ENCODE measurements at places on chromosomes 4 and X.

- DNase-seq, result peak; percentile 20
Measured at GRCh38 chrX:20857746-20858145, 516.5 kb upstream of the CNKSR2 start.

DNA sequence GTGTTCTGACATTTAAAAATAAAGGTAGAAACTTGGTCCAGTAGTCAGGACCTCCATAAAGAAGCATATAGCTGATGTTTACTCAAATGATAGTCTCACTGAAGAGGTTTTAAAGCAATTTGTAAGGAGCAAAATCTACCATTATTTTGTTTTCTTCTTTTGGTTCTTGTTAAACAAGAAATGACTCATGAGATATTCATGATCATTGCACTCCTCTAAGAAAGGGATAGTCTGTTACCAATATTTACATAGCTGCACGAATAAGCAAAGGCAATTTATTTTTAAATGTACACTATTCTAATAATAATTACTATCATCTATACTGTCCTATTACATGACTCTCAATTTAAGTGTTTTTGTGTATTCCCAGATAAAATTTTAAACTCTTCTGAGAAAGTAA, 397.9 kb downstream of the FAM47B start:
- no peak for DNase-seq

DNA sequence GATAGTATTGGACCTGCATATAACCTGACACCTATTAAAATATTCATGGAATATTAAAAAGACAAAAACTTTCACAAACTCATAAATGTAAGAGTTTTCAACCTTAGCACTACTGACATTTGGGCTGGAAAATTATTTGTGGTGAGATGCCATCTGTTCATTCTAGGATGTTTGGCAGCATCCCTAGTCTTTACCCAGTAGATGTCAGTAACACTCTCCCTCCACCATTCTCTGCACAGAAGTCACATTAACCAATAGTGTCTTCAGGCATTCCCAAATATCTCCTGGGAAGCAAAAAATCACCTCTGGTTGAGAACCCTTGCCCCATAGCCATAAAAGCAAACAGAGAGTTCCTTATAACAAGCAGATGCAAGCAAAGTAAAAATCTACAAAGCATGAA, 41.4 kb upstream of the NDST4 start:
- peak; percentile 12 for DNase-seq

DNA sequence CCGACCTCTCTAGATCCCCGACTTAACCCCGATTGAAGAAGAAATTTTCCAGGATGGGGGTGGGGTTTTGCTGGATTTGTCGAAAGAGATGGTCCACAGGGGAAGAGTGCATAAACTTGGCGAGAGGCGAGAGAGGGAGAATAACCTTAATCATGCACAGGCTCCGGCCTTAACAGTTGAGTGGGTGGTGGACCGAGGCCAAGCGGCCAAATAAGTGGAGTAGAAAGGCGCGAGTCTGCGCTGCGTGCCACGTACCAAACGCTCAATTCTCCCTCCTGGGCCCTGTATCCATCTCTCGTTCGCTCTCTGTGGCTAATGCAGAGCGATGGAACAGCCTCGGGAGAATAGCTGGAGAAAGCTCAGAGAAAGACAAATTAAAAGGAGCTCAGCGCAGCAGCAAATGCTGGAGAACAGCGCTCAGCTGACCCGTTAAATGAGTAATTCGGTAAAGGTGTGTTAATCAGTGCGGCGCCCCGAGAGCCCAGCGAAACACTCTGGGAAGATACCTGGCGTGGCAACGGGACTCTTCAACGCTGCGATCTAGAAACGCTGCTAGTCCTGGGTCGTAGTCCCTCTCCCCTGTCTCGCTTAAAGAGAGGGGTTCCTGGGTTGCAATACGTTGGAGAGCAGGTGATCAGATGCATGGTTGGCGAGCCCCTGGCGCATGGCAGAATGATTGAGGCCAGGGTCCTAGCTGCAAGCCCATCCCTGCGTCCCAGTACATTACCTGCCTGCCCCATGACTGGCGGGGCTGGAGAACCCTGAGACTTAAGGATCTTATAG, 887 bp upstream of the IL1RAPL2 start:
- DNase-seq, result peak; percentile 0

GRCh38 chr4:47852136-47852535, 14.3 kb upstream of the CORIN start:
- DNase-seq, result no peak

DNA sequence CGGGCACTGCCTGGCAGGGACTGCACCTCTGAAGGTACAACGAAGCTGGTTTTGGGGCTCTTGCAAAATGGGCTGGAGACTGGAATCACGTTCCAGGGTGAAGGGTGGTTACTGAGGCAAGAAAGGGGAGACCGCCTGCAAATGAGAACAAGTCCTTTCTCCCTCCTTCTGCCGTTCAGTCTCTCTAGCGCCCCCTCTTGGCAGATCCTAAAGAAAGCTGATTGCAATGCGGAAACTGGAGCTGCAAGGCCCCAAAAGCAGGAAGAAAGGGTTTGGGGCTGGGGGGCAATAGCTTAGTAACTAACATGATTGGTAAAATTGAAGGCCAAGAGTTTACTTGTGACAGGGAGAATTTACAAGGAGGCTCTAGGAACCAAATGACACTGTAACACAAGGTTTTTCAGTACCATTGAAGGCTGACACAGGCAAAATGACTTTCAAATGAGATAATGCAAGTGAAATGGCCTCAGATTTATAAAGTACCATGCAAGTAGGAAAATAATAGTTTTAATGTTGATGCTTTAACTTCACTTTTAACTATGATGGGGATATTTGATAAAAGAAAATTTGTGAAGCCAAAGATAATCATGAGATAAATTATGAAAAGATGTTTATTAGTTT, 222.7 kb upstream of the HAND2 start:
- DNase-seq, result peak; percentile 7

- DNase-seq, result peak; percentile 67
Measured at GRCh38 chr4:111641813-111642579, 503.3 kb upstream of the FAM241A start.

GRCh38 chr4:142719854-142720541, 126.1 kb downstream of the INPP4B start:
- DNase-seq, result peak; percentile 29

DNA sequence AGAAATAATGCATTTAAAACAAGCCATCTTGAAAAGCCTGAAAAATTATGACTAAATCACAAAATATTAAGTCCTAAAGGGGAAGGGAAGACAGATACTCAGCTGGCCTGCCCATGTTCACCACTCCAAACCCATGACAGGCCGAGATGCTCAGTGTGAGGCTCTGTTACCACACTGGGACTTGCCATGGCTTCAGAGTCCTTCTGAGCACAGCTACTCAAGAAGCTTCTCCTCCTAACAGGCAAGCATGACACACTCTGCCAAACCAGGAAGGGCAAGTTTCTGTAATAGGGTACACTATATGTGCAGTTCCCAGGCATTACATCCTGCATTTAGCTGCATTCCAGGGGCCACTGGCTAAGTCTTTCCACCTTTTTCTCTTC, 34.0 kb upstream of the CYBB start:
- no peak for DNase-seq

DNA sequence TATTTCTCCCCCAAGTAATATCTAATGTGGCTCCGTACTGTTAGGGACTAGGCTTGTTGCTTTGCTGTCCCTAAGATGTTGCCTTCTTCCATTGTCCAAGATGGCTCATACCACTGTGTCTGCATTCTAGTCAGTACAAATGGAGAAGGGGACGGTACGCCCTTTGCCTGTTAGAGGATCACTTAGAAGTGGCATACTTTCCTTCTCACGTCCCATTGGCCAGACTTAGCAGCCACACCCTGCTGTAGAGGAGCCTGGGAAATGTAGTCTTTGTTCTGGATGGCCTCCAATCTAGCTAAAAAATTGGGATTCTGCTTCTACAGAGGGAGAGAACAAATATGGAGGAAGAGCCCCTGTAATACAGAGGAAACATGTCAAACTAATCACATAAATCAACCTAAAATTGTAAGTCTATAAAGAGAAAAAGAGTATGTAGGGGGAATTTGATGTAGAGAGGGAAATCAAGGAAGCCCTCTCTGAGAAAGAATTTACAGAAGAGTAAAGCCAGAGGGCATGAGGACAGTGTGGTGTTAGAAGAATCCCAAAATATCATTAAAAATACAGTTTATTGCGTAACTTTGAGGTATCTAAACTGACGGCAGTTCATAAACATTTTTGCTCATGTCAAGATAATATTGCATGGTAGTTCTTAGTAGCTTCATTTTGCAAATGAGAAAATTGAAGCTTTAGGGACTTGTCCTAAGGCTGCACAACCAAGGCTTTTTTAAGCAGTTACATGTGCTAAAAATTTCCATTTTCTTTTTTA, 15.1 kb downstream of the PRIMPOL start:
- peak; percentile 19 for DNase-seq

GRCh38 chr4:5378002-5378401, 326.7 kb downstream of the STK32B start:
- no peak for DNase-seq

GRCh38 chr4:47372561-47372960, 90.9 kb downstream of the COMMD8 start:
- no peak for DNase-seq

DNA sequence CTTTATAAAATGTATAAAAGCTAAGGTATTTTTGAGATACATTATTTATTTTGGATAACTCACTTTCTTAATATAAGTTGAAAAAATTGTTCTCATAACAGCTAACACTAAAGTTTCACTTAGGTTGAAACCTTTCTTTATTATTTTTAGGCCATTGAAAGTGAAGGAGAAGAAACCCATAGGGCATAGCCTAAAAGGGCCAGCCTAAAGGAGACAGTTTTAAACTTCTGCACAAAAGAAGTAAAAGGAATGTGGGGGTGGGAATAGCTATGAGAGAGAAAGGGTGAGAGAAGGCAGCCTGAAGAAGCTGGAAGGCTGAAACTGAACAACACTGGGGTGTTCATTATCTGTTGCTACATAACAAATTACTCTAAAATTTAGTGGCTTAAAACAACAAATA, 57.6 kb upstream of the RAPGEF2 start:
- DNase-seq, result no peak

DNA sequence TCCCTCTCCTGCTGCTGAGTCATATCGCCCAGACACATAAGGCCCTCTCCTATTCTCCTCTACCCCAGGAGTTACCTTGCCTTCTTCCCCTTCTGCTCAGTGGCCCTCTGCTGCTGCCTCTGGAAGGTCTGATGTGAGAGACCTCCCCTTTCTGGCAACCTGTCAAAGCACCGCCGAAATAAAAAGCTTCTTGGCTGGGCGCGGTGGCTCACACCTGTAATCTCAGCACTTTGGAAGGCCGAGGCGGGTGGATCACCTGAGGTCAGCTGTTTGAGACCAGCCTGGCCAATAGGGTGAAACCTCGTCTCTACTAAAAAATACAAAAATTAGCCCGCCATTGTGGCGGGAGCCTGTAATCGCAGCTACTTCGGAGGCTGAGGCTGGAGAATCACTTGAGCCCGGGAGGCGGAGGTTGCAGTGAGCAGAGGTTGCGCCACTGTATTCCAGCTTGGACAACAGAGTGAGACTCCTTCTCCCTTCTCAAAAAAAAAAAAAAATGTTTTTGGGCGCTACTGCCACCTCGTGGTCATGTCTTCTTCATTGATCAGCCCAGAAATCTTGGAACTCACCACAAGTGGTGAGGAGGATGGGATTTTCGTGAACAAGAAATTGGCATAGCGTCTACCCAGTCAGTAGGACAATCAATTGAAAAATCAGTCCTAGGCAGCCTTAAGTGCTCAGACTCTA, 8.6 kb upstream of the ZXDA start:
- DNase-seq, result peak; percentile 17

GRCh38 chrX:131827935-131828334, 195.2 kb upstream of the STK26 start:
- peak; percentile 25 for DNase-seq

GRCh38 chr4:37586194-37586593, 100.0 kb downstream of the RELL1 start:
- no peak for DNase-seq

DNA sequence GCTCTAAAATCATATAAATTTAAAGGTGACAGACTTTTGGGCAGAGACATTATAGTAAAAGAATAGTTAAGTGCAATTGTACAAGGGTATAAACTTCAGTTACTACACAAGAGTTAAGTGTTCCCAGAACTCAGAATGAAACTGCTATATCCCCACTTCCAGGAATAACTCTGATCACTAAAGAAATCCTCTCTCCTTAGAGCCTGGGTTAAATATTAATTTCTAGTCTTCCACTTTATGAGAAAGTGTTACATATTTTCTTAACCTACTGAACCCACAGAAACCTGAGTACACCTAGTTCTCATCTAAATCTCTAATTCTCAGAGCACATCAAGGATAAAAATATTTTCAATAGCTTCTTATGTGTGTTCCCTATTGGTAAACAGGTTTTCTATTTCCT, 99.1 kb upstream of the USP38 start:
- no peak for DNase-seq

GRCh38 chr4:53705151-53705764, 114.0 kb upstream of the LNX1 start:
- DNase-seq, result no peak

- no peak for DNase-seq
Measured at GRCh38 chrX:110359273-110359672, 625 bp downstream of the RTL9 start.

- DNase-seq, result peak; percentile 4
Measured at GRCh38 chrX:140346729-140347128, 158.1 kb downstream of the SOX3 start.

DNA sequence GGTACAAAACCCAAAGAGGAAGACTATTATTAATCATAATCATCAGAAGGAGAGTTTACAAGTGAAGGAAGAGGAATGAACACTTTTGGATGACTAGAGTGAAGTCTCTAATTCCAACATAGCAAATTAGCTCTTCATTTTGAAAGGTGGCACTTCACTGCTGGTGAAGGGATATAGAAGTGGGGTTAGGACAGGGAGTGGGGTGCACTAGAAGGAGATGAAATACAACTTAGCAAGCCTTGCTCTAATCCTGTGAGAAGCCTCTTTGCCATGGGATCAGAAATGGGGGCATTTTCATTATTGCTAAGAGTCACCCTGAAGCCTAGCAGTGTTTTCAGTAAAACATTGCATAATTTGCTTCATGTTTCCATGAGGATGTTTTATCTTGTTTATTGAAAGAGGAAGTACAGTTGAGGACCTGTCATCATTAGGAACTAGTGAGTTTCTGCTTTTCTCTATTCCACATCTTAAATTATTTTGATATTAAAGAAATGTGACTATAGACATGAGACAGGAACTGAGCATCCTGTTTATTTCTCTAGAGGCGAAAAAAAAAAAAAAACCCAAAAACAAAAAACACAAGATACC, 9.3 kb upstream of the GRPR start:
- DNase-seq, result no peak
